NCI-H774 (cell line): ENCODE measurements at places on chromosomes 11 and 22.

DNA sequence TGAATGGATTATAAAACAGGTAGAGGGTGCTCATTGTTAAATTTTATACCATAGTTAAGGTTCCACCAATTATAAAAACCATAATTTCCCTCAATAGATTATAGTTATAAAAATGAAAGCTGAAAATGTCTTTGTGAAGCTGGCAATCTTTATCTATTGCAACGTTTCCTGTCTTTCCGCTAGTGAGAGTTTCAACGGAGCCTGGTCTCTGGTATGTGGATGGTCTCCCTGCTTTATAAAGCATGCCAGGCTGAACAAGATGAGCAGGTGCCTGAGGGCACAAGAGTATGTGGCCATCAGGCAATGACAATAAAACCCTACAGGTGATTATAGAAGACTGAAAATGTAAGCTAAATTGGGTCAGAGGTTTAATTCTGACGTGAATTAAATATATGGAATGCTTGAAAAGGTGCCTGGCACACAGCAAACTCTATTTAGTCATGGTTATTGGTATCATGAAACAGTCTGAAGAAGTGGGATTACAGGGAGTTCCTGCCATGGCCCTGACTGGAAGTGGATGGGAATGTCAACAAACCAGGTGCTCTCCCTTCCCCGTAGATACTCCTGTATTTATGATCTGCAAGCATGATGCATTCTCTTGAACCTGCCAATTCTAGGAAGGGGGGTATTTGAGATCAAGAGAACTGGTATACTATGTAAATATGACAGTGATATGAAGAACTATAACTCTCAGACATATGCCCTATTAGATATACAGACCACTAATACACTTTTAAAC is 115.7 kb downstream of the ENTHD1 start:
- peak; percentile 1 for DNase-seq

DNA sequence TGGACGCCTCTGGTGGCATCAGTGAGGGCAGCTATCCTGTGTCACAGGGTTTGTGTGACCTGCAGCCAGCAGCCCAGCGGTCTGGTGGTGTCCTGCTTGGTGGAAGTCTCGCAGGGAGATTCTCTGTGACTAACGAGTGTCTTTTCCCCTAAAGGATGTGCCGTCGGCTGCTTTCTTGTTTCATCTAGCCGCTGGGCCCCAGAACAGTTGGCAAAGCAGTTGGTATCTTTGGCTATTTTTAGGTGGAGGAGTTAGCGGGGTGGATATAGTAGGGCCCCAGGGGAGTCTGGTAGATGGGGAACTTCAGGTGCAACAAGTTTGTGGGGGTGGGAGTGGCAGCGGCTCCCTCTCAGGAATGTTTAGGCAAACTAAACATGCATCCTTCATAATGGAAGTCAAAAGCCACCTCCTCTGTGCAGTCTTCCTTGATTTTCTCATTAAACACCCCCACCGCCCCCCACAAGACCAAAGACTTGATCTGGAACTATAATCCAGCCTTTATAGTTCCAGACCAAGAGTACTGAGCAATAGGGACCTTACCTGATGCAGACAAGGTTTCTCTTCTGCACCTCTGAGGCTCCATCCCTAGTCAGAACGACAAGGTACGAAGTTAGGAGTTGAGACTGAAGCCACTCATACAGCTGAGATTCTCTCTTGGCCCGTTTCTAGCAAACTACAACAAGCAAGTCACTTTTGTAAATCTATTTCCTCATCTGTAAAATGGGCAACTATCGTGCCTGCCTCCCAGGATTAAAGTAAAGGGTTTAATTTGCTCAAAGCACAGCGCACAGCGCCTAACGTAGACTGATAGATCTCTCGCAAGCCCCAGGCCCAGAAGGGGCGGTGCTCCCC is 1.1 kb upstream of the PELI3 start:
- no peak for DNase-seq

DNA sequence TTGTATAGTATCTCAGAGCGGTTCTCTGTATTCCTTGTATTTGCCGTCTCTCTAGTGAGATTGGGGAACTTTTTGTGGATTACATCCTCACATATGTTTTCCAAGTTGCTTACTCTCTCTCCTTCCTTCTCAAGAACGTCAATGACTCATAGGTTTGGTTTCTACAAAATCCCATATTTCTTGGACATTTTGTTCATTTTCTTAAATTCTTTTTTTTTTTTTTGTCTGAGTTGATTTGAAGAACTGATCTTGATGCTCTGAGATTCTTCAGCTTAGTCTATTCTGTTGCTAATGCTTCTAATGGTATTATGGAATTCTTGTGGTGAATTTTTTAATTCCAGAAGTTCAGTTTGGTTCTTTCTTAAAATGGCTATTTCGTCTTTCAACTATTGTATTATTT is 28.4 kb upstream of the SLN start:
- DNase-seq, result no peak

GRCh38 chr11:75496305-75496752 is 29.4 kb downstream of the GDPD5 start:
- DNase-seq, result no peak

GRCh38 chr22:30226192-30226832 is 20.2 kb downstream of the LIF start:
- no peak for DNase-seq

DNA sequence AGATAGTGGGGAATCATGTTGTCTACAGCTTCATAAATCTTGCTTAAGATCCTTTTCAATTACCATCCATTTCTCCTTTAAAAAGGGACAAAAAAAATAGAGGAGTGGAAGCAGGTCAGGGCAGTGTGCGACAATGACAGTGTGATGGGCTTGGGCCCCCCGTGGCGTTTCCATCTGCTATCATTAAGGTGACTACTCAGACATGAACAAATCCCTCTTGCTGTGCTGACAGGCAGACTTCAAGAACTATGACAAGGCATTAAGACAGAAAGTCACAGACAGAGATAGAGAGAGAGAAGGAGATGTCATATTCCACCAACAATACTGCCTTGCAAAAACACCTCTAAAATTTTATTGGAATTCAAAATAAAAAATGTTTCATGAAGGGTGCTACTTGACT is 263.2 kb downstream of the DCDC1 start:
- no peak for DNase-seq

DNA sequence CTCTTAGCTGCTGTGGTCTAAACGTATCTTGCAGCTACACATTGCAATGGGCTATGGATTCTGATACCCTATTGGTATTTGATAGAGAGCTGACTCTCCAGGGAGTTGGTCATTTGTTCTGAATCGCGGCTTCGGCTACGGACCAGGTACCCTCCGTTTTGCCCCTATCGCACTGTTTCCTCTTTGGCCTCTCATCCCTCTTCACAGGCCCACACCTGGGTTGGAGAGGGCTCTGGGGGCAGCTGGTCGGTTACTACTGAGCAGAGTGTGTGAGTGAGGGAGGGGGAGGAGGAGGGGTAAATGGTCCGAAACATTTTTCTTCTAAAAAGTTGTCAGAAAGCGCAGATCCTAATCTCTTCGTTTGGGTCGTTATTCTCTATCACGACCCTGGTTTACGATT is 48.8 kb upstream of the HSD17B12 start:
- no peak for DNase-seq

GRCh38 chr11:15605094-15605493 is 490.4 kb downstream of the INSC start:
- no peak for DNase-seq
